ENCODE measurements at places on chromosomes 2 and 18.

DNA sequence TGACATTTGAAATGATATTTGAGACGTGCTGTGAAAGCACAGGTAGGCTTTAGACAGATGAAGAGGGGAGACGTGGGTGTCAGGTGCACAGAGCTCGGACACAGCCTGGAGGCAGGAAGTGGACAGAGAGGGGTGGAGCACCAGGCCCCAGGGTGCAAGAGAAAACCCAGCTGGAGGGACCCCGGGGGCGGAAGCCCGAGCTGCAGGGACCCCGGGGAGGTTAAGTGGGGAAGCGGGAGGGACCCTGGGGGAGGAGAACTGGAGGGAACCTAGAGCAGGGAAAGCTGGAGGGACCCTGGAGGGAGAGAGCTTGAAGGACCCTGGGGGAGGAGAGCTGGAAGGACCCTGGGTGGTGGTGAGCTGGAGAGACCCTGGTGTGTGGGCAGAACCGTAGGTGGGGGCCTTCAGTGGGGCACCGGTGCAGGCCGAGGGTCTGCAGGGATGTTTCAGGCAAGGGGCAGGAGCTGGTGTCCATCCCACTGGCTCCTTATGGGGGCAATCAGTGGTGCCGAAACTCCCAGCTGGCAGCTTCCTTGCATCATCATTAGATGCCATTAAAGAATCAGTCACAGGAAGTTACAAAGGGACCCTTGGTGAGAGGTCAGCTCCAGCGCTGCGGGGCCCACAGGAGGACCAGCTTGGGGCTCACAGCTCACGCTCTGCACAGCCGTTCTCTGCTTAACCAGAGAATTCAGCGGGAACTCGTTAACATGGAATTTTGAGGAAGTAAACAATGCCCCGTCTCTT lies 246.6 kb downstream of the EIPR1 start:
- no peak for DNase-seq

DNA sequence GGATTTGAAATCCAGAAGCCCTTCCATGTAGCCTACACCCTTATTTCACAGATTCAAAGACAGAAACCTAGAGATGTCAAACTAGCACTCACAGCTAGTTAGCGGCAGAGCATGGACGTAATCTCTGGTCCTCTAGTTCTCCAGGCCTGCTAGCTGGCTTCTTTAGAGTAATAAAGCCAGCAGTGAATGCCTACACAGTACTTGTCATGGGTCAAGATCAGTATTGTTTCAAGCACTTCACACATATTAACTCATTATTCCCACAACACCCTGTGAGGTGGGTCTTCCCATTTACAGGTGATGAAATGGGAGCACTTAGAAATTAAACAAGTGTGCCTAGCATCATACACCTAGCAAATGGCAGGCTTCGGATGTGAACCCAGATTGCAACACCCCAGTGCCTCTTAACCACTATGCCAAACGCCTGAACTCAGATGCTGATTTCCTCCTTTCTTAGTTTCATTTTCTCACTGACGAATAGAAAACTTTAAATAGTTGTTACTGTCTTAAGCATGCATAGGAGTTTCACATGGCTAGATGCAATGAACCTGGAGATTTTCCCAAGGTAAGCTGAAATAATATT lies 14.5 kb upstream of the ZBTB14 start:
- DNase-seq = no peak

- DNase-seq = no peak
These were observed 86.6 kb downstream of the EPHA4 start for GRCh38 chr2:221485503-221485870.

- DNase-seq = no peak
These were observed 216.8 kb downstream of the CAMKMT start for GRCh38 chr2:44578471-44579093.

- no peak for DNase-seq
These were observed 120.9 kb upstream of the ITGB6 start for GRCh38 chr2:160321006-160321405.

DNA sequence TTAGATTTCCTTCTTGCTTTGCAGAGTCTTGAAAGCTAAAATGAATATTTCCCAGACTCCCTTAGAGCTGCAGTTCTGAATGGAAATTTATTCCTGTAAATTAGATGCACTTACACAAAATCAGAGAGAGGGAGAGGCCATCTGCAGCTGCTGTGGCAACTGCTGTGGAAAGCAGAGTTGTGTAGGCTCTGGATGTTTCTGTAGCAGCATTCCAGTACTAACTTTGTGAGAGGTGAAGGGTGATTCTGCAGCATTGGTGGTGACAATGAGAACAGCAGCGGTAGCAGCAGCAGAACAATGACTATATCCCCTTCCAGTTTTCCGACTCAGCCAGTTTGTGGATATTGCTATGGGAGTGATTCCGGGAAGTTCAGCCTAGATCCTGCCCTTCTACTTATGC lies 433.0 kb upstream of the REG3G start:
- no peak for DNase-seq

GRCh38 chr2:160703648-160704585 lies 210.3 kb upstream of the RBMS1 start:
- DNase-seq = no peak

- DNase-seq = peak; percentile 56
These were observed 1.0 kb downstream of the PPP3R1 start for GRCh38 chr2:68251187-68251854.

GRCh38 chr18:5155218-5155906 lies 41.7 kb downstream of the AKAIN1 start:
- no peak for DNase-seq

- DNase-seq = no peak
These were observed 410.8 kb upstream of the POU3F3 start for GRCh38 chr2:104443145-104443544.

- no peak for DNase-seq
These were observed 55.7 kb downstream of the CCDC93 start for GRCh38 chr2:117958186-117958585.

- DNase-seq = no peak
These were observed 32.5 kb upstream of the BZW1 start for GRCh38 chr2:200779214-200779613.

DNA sequence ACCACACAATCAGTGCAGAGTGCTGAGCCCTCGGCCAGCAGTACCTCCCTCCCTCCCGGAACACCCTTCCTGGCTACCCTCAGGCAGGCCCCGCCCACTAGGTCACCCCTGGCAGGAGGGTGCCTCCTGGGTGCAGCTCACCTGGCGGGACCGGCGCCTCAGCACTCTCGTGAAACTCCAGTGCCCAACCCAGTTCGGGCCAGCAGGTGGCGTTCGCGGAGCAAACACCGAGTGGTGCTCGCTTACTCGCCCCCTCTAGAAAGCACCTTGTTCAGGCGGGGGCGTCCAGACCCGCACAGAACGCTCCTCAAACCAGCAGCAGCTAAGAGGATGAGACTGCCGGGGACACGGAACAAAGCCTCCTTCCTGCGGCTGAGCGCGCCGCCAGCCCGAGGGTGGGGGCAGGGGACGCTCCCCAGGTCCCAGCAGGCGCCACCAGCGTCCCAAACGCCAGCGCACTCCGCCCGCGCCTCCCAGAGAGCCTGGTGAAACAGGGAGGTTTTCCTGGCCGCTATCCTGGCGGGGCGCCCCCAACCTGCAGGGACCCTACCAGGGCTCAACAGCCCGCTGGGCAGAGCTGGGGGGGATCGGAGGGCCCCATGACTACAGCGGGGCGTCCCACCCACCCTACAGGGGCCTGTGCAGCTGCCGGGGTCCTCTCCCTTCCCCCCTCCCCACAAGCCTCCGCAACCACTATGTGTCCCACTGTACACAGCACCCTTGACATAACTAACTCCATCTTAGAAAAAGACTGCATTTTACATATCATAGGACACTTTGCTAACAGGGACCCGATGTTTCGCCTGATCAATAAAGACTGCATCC lies 44.7 kb downstream of the MRPS5 start:
- peak; percentile 85 for DNase-seq

DNA sequence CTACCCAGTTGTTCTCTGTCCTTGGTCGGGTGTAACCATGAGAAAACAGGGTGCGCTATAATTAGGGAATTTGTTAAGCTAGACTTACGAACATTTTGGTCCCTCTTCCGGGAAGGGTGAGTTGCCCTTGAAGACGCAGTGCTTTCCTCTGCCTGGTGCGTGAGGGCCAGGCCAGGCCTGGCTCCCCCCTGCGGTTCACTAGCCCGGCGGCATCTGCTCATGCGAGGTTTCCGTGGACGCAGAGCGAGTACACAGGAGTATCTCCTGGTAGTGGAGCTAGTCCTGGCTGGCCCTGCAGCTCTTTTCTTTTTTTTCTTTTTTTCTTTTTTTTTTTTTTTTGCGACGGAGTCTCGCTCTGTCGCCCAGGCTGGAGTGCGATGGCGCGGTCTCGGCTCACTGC lies 148.8 kb downstream of the PTGR3 start:
- DNase-seq = no peak

GRCh38 chr18:24397694-24398368 lies at the start of gene OSBPL1A:
Gene OSBPL1A (minus strand): TSS chr18:24397824. CDS start chr18:24377533, 20,291 bp downstream.
- DNase-seq = peak; percentile 64

DNA sequence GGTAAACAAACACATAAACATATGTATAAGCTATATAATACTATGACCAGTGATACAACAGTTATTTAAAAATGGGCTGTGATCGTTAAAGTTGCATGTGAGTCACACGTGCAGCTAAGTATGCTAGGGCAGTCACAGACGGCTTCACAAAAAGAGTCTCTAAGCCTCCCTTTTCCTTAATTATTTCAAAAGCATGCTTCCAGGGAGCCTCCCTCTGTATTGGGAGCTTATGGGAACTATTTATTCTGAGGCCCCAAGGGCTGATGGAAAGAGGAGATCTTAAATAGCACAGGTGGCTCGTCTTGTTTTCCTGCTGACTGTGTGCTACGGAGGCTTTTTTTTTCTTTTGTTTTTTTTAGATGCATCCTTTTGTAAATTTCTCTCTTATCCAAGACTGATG lies 94.3 kb downstream of the ADCYAP1 start:
- DNase-seq = no peak

- DNase-seq = no peak
These were observed 7.5 kb upstream of the CCDC195 start for GRCh38 chr2:224723586-224724217.

GRCh38 chr2:178211460-178211859 lies 17.1 kb downstream of the OSBPL6 start:
- DNase-seq = no peak

GRCh38 chr18:53417003-53417402 lies 807.5 kb downstream of the MBD2 start:
- DNase-seq = no peak

DNA sequence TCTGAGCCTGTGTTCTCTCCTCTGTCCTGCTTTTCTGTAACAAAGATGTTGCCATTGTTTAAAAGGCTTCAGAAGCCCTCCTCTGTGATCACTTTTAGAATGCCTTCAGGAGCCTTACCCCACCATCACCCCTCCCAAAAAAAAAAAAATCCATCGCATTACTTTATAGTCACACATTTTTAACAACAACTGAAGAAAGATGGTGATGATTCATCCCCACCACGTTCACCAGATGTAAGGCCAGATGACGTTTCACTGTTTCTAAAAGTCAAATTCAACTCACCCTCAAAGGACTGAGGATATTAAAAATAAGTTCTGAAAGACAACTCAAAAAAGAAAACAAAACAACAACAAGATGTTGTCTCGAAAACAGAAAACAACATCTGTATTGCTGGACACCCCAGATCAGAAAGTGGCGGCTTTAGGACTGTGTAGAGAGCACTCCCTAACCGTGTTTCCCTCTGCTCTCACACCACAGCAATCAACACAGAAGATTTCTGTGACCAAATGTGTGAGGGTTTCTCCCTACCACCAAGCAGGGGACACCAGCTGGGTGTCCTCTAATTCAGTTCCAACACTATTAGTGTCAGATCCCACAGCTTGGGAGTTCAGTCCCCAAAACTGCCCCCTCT lies 61.9 kb upstream of the CREB1 start:
- no peak for DNase-seq

- DNase-seq = no peak
These were observed 331.5 kb downstream of the GALNT13 start for GRCh38 chr2:154203206-154203605.

- DNase-seq = no peak
These were observed 61.7 kb downstream of the LDLRAD4 start for GRCh38 chr18:13280070-13280795.

- DNase-seq = no peak
These were observed 84.8 kb downstream of the ACTR3 start for GRCh38 chr2:113974727-113975126.

DNA sequence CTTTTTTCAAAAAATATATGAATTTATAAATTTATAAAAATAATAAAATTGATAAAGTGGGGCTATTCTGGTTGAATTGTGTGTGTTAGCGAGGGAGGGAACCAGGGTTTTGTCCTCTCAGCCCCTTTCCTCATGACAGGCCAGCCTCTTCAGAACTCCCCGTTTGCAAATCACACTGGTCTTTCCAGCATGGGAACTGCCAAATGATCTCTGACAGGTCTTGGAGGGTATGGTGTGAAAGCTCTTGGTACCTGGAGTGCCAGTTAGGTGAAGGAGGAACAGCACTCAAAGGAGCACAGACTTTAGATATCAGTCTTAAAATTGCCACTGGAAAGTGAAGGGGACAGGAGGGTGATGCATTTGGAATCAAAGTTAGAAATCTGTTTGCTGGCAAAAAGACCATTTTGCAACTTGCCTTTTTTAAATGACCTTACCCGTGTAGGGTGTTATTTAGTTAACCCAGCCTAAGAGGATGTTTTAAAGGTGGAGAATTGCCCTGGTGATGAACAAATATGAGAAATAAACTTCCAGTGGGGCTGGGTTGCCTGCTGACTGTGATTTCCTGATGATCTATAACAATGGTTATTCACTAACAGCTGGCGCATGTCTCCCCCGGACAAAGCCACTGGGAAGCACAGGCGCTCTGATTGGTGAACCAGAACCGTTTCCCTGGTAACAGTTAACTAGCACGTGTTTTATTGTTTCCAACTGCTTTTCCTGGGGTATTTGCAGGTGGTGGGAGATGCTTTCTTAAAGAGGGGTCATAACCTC lies 85.3 kb upstream of the EFEMP1 start:
- no peak for DNase-seq

- no peak for DNase-seq
These were observed 17.9 kb downstream of the REV1 start for GRCh38 chr2:99471654-99472599.

GRCh38 chr2:167875529-167875928 lies 371.9 kb downstream of the STK39 start:
- DNase-seq = no peak

DNA sequence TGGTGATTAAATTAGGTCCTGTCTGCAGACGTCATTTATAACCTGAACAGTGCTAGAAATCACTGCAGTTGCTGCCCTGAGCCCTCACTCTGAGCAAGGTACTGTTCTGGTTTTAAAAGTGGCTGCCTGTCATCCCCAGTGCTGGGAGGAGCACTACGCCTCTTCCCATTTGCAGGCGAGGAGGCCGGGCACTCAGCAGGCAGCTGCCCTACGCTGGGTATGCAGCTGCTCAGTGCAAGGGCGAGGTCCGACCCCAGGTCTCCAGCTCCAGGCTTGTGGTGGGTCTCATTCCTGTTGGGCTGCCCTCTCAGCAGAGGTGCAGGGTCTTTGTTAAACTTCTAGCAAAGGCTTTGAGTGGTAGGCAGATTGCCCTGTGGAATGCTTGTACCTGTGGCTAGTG lies 15.7 kb downstream of the CNDP2 start:
- DNase-seq = no peak

GRCh38 chr2:3659447-3660432 lies 1.7 kb downstream of the ALLC start:
- DNase-seq = no peak

- DNase-seq = no peak
These were observed 76.8 kb upstream of the SLC14A2 start for GRCh38 chr18:45538444-45538843.

- no peak for DNase-seq
These were observed 28.7 kb upstream of the ZEB2 start for GRCh38 chr2:144548532-144549191.

- DNase-seq = no peak
These were observed 236.5 kb upstream of the SALL3 start for GRCh38 chr18:78743078-78743477.

- no peak for DNase-seq
These were observed 168.1 kb upstream of the RMP24 start for GRCh38 chr18:35804377-35804776.

Measured in stimulated activated CD8-positive, alpha-beta memory T cell treated with anti-CD3 and anti-CD28 coated beads, Interleukin-4, amount 100 ng/mL, for 4 hours (primary cell).